ENCODE measurements at places on chromosomes 2 and 18.

GRCh38 chr18:4455113-4455811, at the start of gene DLGAP1:
Gene DLGAP1 (minus strand): TSS chr18:4455307.
- peak; percentile 58 for DNase-seq

GRCh38 chr18:55034742-55035141, 75.5 kb upstream of the CCDC68 start:
- no peak for DNase-seq

GRCh38 chr2:71669058-71669456, 215.7 kb downstream of the DYSF start:
- no peak for DNase-seq

DNA sequence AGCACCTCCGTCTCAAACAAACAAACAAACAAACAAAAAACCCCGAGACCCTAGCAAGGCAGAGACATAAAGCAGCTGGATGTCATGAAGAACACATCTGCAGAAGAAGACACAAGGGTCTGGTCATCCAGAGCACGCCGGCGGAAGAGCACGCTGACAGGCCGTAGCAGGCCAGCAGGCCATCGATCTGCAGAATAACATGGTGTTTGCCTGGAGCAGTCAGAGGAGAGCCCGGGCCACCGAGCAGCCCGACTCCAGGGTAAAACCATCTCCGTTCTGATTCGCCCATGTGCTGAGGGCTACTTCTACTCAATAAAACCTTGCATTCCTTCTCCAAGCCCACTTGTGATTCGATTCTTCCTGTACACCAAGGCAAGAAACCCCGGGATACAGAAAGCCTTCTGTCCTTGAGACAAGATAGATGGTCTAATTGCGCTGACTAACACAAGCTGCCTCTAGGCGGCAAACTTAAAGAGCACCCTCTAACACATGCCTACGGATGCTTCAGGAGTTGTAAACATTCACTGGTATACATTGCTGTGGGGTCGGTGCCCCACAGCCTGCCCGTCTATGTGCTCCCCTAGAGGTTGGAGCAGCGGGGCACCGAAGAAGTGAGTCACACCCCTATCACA, 549.8 kb upstream of the NRXN1 start:
- no peak for DNase-seq

- DNase-seq = no peak
Observed at GRCh38 chr2:85312404-85312803, 15.4 kb downstream of the TGOLN2 start.

DNA sequence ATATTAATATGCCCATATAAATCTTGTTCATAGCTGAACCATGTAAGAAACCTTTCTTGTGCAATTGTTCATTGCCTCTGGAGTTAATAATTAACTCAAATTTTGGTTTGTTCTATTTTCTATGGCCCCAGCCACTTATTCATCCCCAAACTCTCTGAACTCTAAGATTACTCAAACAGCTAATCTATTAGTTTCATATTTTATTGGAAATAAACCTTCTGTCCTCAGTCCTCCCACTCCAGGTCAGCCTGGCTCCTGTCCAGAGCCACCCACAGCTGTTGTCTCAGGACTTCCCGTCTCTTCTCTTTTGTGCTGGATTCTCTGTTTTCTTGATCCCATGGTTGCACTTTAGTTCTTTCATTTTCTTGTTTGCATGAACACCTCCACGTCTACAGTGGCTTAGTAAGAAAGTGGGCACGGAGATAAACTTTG, 4.4 kb upstream of the RNF103 start:
- no peak for DNase-seq

GRCh38 chr18:56470406-56471351, 167.7 kb downstream of the TXNL1 start:
- DNase-seq = no peak

DNA sequence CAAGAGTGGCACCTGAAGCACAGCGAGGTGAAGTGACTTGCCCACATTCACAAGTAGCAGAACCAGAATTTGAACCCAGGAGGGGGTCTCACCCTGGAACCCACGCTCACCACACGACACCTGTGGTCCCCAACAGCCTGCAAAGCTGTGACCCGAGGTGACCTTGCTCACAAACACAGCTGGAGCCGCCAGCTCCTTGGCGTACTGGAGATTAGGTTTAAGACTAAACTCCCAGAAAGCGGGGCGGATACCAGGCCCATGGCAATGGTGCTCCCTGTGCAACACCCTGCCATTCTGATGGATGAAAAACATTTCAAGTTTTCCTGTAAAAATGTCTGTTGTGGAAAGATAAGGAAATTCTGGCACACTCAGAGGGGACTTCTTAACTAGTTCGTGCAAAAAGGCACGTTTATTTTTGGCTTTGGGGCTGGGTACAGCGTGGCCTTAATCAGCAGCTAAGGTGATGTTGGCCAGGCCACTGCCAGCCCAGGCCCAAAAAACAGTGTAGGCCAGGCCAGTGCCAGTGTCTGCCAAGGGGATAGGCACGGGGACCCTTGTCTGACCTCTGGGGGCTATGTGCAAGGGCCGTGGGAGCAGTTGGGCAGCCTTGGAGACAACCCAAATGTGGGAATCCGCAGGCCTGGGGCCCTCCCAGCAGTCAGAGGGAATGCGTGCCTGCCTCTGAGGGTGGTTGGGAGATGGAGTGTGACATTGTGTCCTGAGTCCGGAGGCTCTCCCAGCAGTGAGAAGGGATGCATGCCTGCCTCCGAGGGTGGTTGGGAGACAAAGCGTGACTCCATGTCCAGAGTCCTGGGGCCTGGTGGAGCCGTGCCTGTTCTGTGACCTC, 185.0 kb upstream of the HS6ST1 start:
- peak; percentile 43 for DNase-seq

GRCh38 chr2:164224007-164224406, 397.3 kb downstream of the GRB14 start:
- no peak for DNase-seq

GRCh38 chr18:24910221-24910620, 441.7 kb downstream of the ZNF521 start:
- DNase-seq = no peak

DNA sequence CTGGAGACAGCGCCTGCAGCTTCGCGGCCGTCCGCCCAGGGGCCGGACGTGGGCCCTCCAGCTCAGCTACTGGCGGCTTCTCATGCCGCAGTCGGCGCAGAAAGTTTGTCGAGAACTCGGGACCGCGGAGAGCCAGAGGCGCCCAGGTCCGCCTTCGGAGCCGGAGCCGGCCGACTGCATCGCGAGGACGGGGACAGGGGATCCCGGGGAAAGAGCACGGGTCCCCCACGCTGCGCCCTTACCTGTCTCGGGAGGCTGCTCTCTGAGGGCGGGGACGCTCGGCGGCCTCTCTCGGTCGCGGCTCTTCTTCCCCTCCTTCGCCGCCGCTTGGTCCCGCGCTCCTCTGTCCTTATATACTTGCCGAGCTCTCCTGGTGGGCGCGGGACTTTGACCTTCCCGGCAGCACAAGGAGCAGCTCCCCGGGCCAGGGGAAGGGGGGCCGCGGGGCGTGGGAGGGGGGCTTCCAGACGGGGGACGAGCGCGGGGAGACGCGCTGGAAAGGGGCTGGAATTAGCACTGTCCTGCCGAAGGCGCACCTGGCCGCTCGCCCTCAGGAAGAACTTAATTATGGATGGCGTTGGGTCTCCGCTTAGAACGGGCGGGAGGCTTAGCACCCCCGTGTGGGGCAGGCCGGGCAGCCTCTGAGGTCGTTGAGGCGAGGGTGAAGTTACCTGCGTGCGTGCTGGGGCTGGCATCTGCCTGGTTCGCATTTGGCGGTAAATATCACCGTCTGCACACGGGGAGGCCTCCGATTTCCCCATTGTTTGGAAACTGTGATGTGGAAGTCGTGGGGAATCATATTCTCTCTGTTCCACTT, at the start of gene POMC:
TSS of gene POMC (minus strand) at position 325 of the 817 bp plus-strand sequence. CDS start 3,808 bp downstream, outside the sequence.
- DNase-seq = no peak

- DNase-seq = peak; percentile 16
Observed at GRCh38 chr18:48408111-48408726, 964 bp downstream of the ZBTB7C start.
